Astrocyte (in vitro differentiated cells and primary cell): ENCODE measurements at places on chromosomes 2 and 18. TPM values are rescaled to one million over a fixed set of nuclear protein-coding genes. Genes with fewer than 3 reads are reported as not detected.
A peak's percentile ranks its signal among the peaks of the same experiment; 100 is the strongest.

- no peak overlapping the region for H3K27ac ChIP-seq
- H3K36me3 ChIP-seq, result no peaks in the 10 kb centered on the region
- no peaks in the 10 kb centered on the region for H3K27me3 ChIP-seq
Observed at GRCh38 chr2:227829337-227829736, 15.7 kb downstream of the CCL20 start.

DNA sequence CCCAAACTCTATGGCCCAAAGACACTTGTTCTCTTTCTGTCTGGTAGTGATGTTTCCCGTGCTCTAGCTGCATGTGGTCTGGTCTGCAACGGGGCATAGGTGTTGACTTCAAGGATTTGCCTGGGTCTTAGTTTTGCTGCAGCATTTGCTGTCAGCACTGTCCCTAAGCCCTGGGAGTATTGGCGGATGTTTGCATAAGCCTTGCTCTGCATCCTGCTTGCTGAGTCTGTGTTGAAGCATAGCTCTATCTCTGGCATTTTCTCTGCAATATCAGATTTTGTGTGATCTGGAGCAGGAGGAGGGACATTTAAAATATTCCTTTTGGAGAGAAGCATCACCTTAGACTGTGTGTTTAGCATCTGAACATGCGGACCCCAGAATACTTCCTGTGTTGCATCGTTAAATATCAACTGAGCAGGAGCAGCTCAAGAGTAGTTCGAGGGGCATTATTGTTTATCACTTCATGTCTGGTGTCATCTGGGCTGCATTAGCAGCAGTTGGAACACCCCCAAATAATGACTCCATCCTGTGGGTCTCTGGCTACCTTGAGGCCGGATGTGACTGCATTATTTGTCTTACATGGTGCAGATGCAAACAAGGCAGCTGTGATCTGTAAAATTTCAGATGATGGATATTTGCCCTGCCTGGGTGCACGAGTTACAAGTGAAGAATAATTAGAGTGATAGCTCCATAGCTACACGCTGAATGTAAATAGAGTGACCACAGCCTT is 231.7 kb downstream of the TRIB2 start:
- H3K36me3 ChIP-seq, result no peaks in the 10 kb centered on the region
- H3K4me3 ChIP-seq, result no peak overlapping the region
- H3K4me1 ChIP-seq, result peaks cover 18% of the 10 kb centered on the region
- DNase-seq, result peak; percentile 49

- peak; percentile 8 for DNase-seq
- H3K27me3 ChIP-seq, result no peaks in the 10 kb centered on the region
- no peak overlapping the region for H3K4me3 ChIP-seq
- H3K4me1 ChIP-seq, result no peaks in the 10 kb centered on the region
Observed at GRCh38 chr2:79530443-79530842, 17.6 kb downstream of the CTNNA2 start.

DNA sequence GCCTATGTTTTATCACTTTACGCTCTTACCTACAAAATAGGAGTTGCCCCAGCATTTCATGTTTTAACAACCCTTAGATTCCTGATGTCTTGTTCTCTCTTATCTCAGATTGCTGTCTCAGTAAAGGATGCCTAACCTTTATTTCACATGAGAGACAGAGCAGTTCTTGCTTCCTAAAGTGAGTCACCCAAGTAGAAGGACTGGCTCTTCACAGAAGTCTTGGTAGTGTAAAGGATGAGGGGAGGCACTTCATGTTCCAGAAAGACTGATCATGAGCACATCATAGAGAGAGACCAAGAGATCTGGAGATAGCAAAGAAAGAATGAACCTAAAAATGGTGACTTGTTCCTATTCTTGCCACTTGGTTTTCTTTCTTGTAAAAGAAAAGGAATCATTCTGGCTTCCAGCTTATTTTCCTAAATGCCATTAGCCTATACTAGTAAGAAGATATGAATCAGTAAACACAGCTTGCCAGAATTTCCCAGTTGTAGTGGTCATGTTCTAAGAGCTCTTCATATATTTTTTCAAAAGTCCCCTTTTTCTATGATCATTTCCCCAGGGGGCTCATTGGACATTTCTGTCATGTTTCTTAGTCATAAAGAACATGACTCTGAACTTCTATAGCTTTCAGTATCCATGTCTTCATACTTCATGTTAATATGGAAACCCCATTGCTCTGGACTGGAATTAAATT is 54.9 kb downstream of the MAPRE2 start:
- H3K36me3 ChIP-seq, result no peaks in the 10 kb centered on the region
- no peak overlapping the region for H3K27ac ChIP-seq
- no peak overlapping the region for H3K4me3 ChIP-seq

DNA sequence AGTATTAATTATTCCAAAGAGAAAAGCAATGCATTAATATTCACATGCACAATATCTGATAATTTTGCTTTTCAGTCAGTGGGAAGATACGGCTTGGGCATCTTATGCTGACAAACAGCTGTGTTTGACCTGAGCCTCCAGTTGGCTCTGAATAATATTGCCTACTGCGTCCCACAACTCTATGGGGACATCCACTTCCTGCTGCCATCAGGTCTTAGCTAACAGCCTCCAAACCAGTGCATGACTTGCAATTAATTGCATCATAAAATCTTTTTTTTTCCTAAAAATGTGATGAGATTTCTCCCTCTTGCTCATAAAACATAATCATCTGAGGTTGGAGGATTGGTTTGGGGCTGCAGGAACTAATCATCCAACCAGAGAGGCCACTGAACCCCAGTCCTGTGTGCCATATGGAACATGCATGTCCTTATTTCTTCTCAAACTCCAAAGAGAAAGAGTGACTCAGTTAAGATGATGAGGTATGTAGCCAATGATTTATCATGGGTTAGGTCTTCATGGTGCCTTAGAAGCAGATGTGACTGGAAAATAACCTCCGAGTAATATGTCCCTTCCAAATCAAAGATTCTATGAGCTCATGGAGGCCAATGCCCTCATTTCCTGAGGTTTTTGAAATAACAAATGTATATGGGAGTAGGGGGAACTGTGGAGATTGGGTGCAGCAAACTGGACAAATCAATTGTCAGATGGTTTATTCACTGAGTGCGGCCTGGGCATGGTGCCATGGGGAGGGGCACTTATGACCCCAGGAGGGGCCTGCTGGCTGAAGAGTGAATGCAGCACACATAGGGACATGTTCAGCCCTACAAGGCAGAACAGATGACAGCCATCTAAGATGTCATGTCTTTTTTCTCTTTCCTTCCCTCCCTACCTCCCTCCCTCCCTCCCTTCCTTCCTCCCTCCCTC is 39.4 kb downstream of the EDAR start:
- no peak overlapping the region for H3K27ac ChIP-seq
- H3K4me3 ChIP-seq, result no peak overlapping the region
- peaks cover 3% of the 10 kb centered on the region for H3K27me3 ChIP-seq

DNA sequence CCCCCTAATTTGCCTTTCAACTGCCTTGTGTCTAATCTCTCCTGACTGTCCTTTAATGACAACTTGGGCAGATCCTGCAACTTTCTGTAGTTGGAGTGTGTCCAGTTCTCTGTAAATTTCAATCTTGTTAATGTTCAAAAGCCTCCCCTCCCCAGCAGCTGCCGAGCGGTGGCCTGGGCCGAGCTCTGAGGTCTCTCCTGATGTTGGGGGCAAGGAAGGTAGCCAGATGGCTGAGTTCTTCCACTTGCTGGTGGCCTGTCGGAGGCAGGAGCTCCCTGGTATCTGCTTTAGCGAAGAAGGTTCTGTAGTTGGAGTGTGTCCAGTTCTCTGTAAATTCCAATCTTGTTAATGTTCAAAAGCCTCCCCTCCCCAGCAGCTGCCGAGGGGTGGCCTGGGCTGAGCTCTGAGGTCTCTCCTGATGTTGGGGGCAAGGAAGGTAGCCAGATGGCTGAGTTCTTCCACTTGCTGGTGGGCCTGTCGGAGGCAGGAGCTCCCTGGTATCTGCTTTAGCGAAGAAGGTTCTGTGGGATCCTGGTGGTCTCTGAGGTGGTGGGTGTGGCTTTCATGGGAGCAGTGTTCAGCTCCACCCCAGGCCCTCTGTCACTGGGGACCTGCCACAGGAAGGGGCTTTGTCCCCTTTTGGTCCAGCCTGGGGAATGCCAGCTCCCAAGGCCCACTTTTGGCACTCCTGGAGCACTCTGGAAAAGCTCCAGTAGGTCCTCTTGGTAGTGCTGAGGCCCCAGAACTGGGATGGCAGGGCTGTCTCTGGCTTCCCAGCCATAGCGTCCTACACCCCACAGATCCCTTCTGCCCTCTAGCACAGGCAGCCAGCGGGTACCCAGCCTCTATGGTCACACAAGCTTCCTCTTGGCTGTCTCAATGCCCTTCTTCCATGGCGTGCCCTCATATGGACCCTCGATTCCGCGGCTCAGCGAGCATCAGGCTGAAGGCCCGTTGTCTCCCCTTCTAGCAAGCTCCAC is 211.9 kb downstream of the ALPK2 start:
- H3K36me3 ChIP-seq, result no peaks in the 10 kb centered on the region
- peaks cover 22% of the 10 kb centered on the region for H3K4me1 ChIP-seq
- peak overlapping the region; percentile 20 for H3K27ac ChIP-seq

ST6GAL2 gene
- 59.8 and 120 TPM in 2 replicates for total RNA-seq

SP140 gene
- 14.1 and 18.5 TPM in 2 replicates for total RNA-seq
